ENCODE measurements at places on chromosomes 3 and 15.

- no peak for DNase-seq
Observed at GRCh38 chr3:112477891-112478290, 21.4 kb downstream of the BTLA start.

GRCh38 chr3:105354429-105354828 is 12.3 kb upstream of the ALCAM start:
- no peak for DNase-seq

- no peak for DNase-seq
Observed at GRCh38 chr15:66872405-66872804, 170.4 kb downstream of the SMAD6 start.

DNA sequence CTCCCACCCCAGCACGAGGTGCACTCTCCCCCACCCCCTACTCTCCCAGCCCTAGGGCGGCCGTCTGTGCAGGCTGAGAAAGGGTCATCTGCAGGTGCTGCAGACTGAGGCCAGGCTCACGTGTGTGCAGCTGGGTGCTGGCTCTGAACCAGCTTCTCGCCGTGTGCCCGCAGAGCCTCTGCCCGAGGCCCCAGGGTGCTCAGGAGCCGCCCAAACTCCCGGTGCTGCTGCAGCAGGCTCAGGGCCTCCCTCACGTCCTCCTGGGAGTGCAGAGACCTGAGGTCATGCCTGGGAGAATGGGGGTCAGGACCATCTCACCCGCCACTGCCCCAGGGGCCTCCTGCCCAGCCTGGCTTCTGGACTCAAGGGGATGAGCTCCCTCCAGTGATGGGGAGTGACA is 17.2 kb downstream of the SPTBN5 start:
- no peak for DNase-seq

DNA sequence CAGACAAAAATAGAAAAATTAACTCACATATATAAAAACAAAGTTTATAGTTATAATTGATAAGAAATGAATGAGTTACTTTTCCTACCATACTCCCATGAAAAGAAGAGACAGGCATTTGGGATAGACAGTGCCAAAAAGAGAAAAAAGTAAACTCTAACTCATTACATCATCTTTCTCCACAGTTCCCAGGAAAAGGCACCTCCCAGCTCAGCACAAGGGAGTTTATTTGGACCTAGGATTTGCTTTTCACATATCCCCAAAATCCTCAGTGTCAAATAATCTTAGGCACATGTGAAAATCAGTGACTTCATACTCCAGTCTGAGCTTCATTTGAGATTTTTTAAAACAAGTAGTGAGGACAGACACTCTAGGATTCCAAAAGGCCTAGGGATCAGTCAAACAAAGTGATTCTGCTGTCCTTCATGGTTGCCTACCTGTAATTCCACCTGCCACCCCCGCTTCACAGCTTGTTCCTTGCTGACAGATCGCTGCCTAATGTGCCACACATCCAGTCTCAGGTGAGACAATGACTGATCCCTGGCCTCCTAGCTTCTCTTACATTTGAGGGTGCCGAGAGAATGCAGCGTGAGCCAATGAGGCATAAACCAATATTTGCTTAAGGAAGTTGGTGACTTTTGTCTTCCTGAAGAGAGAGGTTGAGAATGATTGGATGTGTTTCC is 573.7 kb downstream of the TBL1XR1 start:
- no peak for DNase-seq

GRCh38 chr3:38210141-38210757 is 44.9 kb downstream of the OXSR1 start:
- DNase-seq, result no peak

GRCh38 chr3:172259111-172259541 is 189.1 kb downstream of the GHSR start:
- no peak for DNase-seq

DNA sequence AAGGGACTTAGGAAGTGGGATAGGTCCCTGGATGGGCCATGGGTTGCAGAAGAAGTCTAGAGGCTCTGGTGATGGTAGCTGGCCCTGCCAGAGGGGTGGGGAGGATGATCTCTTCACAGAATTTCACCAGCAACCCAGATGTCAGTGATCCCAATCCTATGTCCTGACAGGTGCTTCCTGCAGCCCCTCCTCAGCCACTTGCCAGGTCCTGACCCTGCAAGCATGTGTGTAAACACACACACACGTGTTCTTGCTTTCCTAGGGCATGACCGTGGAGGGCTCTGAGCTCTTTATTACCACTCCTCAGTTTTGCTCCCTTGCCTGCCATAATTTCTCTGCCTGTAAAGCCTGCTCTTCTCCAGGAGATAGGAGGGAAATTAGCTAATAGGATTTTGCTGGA is 12.5 kb downstream of the TEX264 start:
- no peak for DNase-seq

DNA sequence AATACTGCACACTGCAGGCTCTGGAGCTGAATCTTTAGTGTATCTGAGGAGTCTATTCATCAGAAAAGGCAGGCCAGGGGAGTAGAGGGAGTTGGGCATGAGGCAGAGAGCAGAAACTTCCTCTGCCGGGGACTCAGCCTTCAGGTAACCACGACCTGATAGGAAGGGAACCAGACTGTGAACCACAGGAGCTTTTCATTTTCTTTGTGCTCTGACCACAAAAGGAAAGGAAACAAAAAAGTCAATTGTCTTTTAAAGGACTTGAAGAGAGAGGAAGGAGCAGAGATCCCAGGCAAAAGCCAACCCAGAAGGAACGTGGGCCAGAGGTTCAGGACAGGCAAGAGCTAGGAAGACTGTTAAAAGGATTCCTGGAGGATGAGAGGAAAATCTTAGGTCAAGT is 573.3 kb downstream of the EPHB1 start:
- DNase-seq, result peak; percentile 39

GRCh38 chr3:186097663-186098451 is 11.0 kb downstream of the ETV5 start:
- no peak for DNase-seq

DNA sequence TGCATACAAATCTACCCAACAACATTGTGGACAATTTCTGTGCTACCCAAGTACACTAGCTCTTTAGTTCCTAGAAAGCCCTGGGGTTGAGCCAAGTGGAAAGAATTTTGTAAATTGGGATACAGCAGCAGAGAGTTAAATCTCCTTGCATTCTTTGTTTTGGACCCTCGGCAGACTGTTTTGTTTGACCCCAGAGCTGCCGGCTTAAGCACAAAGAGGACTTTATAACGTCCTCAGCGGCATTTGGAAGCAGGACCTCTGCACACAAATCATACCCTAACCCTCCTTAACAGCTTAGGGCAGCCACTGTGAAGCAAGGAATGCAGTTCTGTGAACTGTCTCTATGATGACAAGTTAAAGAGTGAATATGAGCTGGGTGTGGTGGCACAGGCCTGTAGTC is 415.3 kb downstream of the CNTN4 start:
- DNase-seq, result no peak

GRCh38 chr3:159910991-159911663 is 77.5 kb upstream of the IL12A start:
- no peak for DNase-seq

DNA sequence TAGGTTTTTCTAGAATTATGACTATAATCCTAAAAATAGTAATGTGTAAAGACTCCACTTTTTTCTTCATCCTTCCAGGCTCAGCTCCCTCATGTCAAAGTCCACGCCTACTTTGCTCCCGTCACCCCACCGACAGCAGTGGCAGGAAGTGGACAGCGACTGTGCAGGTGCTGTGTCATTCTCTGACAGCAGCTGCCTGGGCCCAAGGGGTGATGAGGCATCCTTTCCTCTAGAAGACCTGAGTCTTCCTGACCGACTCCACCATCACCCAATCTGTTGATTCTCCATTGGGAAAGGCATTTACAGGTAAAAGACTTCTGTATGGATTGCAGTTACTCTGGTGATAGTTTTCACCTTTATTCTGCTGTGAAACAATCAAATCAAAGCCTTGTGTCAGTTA is 54.8 kb downstream of the UBP1 start:
- peak; percentile 68 for DNase-seq

- DNase-seq, result no peak
Observed at GRCh38 chr3:177231242-177231641, 34.0 kb upstream of the TBL1XR1 start.

- no peak for DNase-seq
Observed at GRCh38 chr3:178948546-178948945, 123.1 kb downstream of the ZMAT3 start.

GRCh38 chr3:130971208-130971607 is 55.4 kb downstream of the ASTE1 start:
- DNase-seq, result no peak

- no peak for DNase-seq
Observed at GRCh38 chr15:92662762-92663161, 7.2 kb upstream of the FAM174B start.
